ENCODE measurements at places on chromosomes 12 and 14. TPM values are rescaled to one million over a fixed set of nuclear protein-coding genes. Genes with fewer than 3 reads are reported as not detected.

GRCh38 chr12:88435334-88436076 lies 144.8 kb downstream of the KITLG start:
- H3K4me3 ChIP-seq = no peak overlapping the region
- no peak for DNase-seq
- no peak overlapping the region for H3K27ac ChIP-seq
- no peaks in the 10 kb centered on the region for H3K27me3 ChIP-seq

DNA sequence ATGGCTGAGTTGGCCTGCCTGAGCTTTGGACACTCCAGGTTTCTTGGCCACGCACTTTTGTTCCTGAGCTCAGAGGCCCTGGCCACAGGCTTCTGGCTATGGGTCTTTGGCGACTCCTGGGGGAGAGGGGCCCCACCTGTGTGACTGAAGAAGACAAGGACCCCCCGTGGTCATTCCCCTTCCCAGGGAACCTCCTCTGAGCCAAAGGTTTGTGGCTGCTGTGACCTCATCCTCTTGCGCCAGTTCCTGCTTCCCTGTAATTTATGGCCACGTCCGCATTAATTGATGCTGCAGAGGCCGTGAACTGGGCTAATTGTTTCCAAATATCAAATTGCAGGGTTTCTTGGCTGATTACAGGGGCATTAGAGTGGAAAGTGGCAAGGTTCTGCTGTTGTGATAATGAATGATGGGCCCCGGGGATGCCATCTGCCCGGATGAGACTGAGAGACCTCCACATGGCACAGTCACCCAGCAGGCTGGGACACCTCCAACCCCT lies 27.6 kb upstream of the NOS1 start:
- H3K27ac ChIP-seq = no peak overlapping the region
- no peaks in the 10 kb centered on the region for H3K27me3 ChIP-seq
- H3K36me3 ChIP-seq = no peaks in the 10 kb centered on the region
- no peaks in the 10 kb centered on the region for H3K4me1 ChIP-seq
- H3K4me3 ChIP-seq = no peak overlapping the region

DNA sequence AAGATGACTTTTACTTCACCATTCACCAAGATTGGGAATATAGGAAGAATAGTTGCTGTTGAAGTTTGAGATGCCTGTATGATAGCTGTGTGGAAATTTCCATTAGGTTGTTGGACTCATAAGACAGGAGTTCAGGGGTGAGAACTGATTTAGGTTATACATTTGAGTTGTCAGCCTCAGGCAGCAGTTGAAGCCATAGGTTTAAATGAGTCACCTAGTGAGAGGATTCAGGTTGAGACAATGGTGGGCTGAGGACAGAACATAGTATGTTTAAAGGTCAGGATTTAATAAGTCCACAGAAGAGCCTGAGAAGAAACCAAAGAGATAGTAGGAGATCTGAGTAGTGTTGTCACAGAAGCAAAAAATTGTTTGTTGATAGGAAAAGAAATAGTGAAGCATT lies 63.6 kb upstream of the MON2 start:
- H3K4me1 ChIP-seq = no peaks in the 10 kb centered on the region
- no peak for DNase-seq
- H3K4me3 ChIP-seq = no peak overlapping the region
- H3K27me3 ChIP-seq = no peaks in the 10 kb centered on the region
- H3K27ac ChIP-seq = no peak overlapping the region

GRCh38 chr14:22320362-22320750 lies 268.7 kb downstream of the DAD1 start:
- no peak for DNase-seq
- H3K4me1 ChIP-seq = no peaks in the 10 kb centered on the region
- H3K4me3 ChIP-seq = no peak overlapping the region
- H3K36me3 ChIP-seq = no peaks in the 10 kb centered on the region
- no peak overlapping the region for H3K27ac ChIP-seq

PAH gene
- total RNA-seq = 873 TPM

All from right lobe of liver (tissue), 6 donors.